BJ (cell line): ENCODE measurements at places on chromosomes 2 and 18. TPM values are rescaled to one million over a fixed set of nuclear protein-coding genes. Genes with fewer than 3 reads are reported as not detected.

GRCh38 chr18:46883180-46883579, 34.1 kb downstream of the PIAS2 start:
- no peak for DNase-seq

Gene KIAA2012
- polyA plus RNA-seq, result 0.13 and 0.18 TPM in 2 replicates

DNA sequence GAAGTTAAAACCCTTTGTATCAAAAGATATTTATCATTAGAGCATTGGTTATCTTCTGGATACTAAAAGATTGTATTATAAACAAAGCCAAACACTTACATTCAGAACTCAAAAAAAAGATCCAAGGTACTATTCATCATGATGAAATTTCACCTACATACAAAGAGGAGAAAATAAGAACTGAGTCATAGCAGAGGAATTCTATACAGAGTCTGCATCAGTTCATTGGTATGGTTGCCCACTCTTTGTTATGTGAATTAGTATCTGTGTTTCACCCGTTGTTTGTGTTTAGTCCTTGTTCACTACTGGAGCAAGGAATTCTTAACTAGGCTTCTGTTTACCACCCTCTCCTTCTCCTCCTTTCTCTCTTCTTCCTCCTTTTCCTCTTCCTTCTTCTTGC, 157.9 kb downstream of the LNPK start:
- DNase-seq, result no peak

- DNase-seq, result no peak
These were observed 382.0 kb downstream of the GPD2 start for GRCh38 chr2:156818221-156818620.

DNA sequence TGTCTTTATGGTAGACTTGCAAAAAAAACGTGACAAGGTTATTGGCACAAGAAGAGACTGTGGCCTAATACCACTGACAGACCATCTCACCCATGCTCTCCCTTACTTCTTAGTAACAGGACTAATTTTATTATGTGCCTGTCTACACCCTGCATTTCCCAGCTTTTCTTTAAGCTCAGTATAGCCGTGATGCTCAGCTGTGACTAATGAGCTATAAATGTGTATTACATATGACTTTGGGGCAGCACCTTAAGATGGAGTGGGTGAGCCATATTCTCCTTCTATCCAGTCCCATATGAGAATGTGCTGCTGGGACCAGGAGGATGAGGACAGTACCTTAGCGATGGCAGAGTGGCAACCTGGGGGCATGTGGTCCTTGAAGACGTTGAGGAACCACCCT, 293.5 kb downstream of the RNF144A start:
- no peak for DNase-seq

DNA sequence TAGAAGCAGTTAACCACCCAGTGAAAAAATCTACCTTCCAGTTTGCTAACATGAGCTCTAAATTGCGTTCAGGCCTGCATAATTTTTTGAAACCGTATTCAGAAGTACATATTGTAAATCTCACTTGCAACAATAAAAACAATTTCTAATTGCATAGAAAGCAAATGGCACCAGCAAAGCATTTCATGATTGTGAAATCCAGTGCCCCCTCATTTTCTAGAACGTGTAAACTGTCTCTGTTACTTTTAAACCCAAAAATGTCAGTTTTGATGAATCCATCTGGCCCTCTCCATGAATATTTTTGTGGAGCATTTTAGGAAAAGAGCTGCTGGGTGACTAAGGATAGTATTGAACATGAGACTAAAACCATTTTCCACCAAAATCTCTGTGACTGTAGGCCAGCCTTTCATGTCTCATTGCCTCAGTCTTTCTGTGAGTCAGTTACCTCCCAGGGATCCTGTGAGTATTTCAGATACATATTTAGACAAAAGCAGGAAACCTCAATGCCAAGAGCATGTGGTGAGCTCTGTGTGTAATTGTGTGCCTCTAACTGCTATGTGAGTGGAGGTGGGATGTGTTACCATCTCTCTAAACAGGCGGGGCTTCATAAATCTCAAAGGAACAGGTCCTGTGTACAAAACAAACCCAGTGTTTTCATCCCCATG, 477.8 kb upstream of the DCC start:
- no peak for DNase-seq

GRCh38 chr18:58407263-58407648, 221.6 kb downstream of the ALPK2 start:
- no peak for DNase-seq

DNA sequence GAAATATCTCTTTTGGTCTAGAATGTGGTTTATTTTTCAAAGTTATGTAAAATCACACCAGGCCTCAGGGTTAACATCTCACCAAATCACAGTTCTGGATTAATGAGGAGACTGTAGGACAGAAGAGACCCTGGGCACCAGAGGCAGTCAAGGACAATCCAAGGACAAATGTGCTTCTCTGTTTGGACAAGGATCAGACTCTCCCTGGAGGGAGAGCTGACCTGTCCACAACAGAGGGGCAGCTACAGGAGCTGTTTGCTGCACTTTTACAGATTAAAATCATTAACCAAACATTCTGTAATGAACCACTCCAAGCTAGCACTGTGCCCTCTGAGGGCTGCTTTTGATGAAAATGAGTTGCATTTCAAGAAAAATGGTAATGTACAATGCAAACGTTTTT, 690.6 kb upstream of the SLC8A1 start:
- DNase-seq, result no peak

Gene TAF4B
- polyA plus RNA-seq, result 1.1 TPM in 2 replicates
